ENCODE measurements at places on chromosomes 11 and 22. TPM values are rescaled to one million over a fixed set of nuclear protein-coding genes. Genes with fewer than 3 reads are reported as not detected.

DNA sequence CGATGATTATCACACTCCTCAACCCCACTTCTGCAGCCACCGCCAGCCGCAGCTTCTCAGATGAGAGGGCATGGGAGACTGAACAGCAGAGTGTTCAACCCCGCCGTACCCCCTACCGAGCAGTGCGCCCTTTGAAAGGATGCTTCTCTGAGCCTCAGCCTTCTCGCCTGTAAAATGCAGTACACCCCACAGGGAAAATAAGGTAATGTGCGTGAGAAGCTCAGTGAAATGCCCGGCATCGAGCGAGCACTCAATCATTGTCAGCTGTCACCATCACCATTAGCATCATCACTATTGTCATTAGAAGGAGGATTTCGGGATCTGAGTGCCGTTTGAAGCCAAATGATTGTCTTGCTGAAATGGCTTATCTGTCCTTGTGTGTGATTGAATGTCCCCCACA is 13.6 kb downstream of the TRIM29 start:
- no peak for DNase-seq

DNA sequence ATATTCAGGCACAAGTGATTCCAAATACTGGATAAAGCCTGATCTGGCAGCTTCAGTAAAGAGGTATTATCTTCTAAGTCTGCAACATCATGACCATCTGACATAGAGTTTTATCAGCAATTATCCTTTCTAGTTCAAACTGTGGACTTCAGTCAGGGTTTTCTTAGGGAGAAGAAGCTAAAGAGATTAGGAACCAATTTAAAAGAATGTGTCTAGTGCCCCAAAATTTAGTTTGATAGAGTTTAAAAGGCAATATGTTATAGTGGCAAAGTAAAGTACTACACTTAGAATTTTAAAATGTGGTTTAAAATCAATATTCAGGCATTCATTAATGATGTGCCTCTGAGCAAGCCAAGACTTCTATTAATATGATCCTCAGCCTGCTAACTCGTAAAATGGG is 5.4 kb downstream of the PAK1 start:
- DNase-seq: no peak

DNA sequence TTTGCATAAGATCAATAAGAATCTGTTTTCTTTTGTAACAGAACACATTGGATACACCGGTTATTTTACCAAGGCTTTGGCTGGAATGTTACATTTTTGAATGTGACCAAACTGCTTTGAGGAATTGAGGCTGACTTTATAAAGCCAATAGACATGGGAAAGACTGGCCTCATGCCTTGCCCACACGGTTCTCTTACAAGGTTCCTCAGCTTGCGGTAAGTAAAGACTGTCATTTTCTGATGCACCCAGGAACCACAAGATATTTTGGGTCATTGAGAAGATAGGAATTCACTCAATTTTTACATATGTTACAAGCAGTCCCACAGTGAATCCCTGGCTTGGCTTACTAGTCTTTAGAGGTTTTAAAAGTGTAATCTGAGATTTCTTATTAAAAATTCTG is 23.9 kb downstream of the OR10A6 start:
- no peak for DNase-seq

Gene C22orf39
- 60.4 TPM for total RNA-seq

GRCh38 chr11:11756718-11757117 is 85.1 kb upstream of the USP47 start:
- DNase-seq: no peak

GRCh38 chr22:23180893-23181720 is 798 bp downstream of the BCR start:
- no peak for DNase-seq

DNA sequence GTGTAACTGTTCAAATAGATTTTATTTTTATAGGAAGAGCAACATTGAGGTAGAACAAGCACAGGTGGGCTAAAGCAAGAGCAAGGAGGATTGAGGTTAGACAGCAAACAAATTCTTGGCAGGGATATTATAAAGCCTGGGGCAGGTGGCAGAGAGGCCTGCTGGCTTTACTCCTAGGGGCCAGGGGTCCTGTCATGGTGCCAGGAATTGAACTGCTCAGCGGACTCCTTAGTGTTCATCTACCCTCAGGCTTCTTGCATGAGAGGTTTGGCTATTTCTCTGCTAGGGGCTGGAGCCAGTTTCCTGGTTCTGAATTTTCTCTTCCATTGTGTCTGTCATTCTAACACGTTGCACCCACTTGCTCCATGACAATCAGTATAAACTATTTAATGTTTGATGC is 217.2 kb upstream of the NCAM1 start:
- no peak for DNase-seq

- no peak for DNase-seq
Observed at GRCh38 chr11:6928916-6929315, 2.7 kb downstream of the ZNF215 start.

DNA sequence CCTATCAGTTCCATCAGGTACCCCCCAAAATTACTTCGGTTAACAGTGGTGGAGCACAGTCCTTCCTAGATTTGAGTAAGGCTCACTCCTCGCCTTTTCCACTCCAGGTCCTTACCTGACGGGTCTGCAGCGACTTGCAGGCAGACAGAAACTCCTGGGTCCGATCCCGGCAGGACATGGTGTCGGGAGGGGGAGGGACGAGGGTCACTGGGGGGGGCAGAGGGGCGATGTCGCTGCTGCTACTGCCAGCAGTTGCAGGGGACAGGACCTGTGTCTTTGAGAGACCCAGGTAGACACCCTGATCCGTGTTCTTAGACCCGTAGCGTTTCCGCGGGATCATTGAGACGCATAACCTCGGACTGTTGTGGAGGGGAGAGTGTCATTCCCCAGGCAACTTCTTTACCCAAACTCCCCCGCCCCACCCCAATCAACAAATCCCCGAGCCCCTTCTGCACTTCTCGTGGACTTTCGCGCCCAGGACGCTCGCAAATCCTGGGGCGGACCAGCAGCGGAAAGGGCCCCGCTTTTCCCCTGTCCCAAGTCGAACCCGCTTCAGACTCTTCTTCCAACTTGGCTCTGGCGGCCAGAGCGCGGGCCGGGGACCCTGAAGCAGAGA is 839 bp downstream of the STX5 start:
- peak; percentile 62 for DNase-seq

Gene PLA2G3
- 0.22 TPM for total RNA-seq

DNA sequence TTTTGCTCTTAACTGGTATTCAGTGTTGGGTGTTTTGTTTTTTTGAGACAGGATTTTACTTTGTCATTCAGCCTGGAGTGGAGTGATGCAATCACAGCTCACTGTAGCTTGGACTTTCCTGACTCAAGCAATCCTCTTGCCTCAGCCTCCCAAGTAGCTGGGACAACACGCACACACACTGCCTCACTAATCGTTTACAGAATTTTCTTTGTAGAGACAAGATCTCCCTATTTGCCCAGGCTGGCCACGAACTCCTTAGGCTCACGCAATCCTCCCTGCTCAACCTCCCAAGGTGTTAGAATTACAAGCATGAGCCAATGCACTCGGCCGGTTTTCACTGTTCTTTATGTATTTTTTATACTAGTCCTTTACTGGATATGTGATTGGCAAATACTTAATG is 51.0 kb upstream of the IGLL5 start:
- no peak for DNase-seq

Gene PANX2
- 0.44 TPM for total RNA-seq

Gene DDI1
- not detected for total RNA-seq

Gene C11orf16
- total RNA-seq: not detected

Gene KRTAP5-7
- total RNA-seq: 0.75 TPM

DNA sequence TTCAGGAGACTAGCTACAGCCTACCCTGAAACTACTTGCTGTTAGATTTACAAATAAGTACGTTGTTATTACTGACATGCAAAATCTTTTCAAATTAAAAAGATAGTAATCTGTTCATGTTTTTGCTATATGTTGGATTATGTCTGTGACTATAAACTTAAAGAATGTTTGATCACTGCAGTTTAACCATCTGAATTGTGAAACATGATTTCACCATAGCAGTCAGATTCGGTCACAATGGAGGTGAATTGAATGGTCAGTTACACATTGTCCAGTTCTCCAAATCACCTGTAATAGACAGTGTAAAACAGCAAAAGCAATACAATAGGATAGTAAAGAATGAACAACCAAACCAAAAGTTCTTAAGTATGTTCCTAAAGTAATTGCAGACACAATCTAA is 43.3 kb downstream of the CCDC83 start:
- no peak for DNase-seq

Gene FAM181B
- total RNA-seq: not detected

Gene ANO5
- total RNA-seq: 10.2 TPM

DNA sequence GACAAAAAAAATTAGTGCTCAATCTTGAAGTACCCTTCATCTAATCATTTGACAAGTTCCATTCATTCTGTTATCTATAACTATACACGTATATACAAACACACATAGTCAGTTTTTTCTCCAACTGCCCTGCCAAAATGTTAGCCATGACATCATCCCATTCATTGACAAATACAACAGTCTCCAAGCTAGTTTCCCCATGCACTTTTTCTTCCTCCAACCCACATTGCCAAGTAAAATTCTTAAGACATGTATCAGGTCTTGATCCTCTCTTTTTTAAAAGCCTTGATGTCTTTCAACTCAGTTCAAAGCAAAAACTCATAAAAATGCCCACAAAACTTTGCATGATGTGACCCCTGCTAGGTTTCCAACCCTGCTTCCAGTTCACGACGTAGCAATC is 58.1 kb downstream of the DDI1 start:
- DNase-seq: no peak

DNA sequence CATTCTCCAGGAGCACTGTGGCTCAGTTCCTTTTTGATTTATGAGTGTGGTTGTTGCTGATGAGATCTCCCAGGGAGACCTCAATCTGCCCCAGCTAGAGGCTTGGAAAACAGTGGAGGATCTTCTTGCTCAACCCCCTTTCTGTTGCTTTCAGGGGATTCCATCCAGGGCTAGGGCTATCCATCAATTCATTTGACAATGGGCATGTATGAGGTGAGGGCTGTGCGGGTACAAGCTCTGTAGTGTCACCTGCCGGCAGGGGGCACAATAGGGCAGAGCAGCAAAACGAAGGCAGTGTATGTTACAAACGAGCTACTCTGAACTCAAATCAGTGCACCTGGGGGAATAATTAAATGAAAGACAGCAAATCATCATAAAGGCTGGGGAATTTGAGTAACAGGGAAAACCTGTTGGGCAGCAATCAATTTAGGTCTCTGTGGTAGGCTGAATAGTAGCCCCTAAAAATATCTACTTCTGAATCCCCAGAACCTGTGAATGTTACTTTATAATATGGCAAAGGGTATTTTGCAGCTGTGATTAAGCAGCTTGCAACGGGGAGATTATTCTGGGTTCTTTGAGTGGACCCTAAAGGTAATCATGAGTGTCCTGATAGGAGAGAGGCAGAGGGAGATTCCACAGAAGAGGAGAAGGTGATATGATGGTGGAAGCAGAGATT is 170.3 kb upstream of the ZBED5 start:
- DNase-seq: peak; percentile 59

DNA sequence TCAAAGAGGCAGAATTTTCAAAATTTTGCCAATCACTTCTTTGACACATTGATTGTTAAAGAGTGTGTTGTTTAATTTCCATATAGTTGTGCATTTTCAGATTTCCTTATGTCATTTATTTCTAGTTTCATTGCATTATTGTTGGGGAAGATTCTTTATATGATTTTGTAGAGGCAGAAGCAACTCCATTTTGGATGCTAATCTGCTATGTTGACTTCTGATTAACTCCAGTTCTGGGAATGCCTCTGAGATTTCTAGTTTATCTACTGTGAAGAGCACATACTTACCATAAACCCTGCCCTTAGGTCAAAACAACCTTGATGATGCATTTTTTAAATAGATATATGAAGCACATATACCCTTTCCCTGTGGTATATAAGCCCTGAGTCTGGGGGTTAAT is 29.5 kb upstream of the ZBED5 start:
- DNase-seq: no peak

- no peak for DNase-seq
Observed at GRCh38 chr11:71209656-71210055, 42.7 kb downstream of the SHANK2 start.

DNA sequence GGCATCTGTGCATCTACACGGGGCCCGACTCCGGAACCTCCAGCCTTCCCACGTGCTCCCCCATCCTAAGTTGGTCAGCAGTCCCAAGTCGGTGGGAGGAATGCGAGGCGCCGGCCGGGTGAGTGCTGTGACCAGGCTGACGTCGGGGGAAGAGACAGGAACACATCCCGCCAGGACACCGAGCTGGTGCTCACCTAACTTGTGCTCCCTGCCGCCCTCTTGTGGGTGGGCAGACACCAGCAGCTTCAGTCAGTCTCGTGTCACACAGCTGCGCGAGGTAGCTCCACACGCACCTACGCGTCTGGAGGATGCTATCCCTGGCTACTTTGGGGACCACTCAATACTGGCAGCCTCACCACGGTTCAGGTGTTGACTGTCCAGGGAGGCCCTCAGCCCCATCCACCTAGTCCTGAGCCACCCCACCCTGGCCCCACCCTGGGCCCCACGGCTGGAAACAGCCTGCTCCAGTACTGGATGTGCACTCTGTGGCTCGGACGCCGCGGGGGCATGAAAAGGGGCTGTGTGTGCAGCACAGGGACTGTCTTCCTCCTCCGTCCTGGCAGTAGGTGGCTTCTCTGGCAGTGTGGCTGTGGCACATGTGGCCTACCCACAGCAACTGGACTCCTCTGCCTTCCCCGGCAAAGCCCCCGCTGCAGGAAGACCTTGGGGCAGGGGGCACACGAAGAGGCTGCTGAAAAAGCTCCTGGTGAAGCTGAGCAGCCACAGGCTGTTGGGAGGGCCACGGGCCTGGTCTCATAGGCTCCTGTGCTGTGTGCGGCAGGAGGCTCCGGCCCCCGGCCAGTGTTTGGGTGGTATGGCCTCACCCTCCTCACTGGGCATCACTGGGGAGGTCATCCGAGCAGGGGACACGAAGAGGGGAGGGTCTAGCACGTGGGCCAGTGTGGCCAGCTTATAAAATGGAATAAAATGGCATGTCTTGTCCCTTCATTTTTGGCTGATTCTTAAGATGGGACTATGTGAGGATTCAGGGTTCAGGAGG is 11.2 kb upstream of the BID start:
- DNase-seq: peak; percentile 89

Gene OR10A2
- not detected for total RNA-seq

DNA sequence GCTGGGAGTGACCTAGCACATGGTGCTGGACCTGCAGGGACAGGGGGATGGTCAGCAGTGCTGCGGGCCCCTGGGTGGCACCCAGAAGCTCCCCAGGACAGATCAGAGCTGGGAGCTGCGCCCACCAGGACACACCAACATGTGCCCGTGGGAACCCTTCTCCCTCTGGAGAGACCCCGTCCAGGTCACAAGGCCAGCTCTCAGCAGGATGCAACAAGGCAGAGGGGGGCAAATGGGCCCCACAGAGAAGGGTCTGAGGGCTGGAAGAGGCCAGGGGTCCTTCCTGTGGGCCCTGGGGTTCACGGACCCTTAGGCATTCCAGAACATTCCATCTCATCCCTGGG is 6.2 kb downstream of the DUSP8 start:
- DNase-seq: no peak

- DNase-seq: no peak
Observed at GRCh38 chr11:112608509-112608908, 347.8 kb upstream of the PLET1 start.

DNA sequence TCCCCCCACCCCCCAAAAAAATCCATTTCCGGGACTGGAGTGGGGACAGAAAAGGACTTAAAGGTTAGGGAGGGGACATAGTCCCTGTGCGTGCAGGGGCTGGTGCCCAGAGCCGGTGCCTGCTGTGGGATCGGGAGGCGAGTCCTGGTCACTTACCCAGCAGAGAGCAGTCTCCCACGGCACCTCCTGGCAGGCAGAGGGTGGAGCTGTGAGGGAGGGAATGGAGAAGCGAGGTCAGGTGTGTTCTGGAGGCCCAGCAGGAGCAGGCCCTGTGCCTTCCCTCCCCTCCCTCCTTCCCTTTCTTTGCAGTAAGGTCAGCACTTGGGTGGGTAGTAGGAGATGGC is 28.4 kb downstream of the SHANK3 start:
- DNase-seq: peak; percentile 12

Measured in mucosa of descending colon (tissue), 3 donors.